Transverse colon (tissue), 4 donors: ENCODE measurements at places on chromosomes 5 and 9. TPM values are rescaled to one million over a fixed set of nuclear protein-coding genes. Genes with fewer than 3 reads are reported as not detected.
A peak's percentile ranks its signal among the peaks of the same experiment; 100 is the strongest.

- peak; percentile 28 for DNase-seq
Observed at GRCh38 chr9:89714321-89714720, 109.5 kb downstream of the GADD45G start.

Gene PCDHGA3
- 0.95 TPM for total RNA-seq

DNA sequence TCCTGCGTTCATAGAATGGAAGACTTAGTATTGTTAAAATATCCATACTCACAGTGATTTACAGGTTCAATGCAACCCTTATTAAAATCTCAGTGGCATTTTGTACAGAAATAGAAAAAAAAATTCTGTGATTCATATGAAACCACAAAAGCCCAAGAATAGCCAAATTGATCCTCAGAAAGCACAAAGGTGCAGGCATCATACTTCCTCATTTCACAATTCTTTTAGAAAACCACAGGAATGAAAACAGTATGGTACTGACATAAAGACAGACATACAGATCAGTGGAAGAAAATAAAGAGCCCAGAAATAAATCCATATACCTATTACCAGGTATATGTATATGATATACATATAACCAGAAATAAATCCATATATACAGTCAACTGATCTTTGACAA lies 86.8 kb upstream of the MEGF10 start:
- DNase-seq = no peak

DNA sequence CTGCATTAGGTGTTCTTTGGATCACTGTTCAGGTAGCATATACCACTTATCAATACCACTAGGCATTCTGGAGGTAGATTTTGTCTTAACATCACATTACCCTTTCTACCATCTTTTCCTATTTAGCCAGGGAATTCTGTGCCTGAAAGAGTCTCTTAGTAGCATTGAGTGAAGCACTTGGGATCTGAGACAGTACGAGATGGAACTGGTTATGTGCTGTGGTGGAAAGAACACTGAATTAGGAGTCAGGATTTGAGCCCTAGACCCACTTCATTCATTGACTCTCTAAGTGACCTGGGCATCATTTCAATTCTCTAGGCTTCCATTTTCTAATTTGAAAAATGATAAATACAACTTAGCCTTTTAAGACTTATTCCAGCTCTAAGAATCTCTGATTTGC lies 291.1 kb downstream of the DMAC1 start:
- no peak for DNase-seq

GRCh38 chr5:59704936-59705335 lies 188.6 kb downstream of the PDE4D start:
- no peak for DNase-seq

Gene OTP
- not detected for total RNA-seq

Gene SMC5
- 86.1 TPM for total RNA-seq

Gene SMIM33
- 0.55 TPM for total RNA-seq

GRCh38 chr5:71910741-71911140 lies 191.7 kb downstream of the CARTPT start:
- DNase-seq = no peak

DNA sequence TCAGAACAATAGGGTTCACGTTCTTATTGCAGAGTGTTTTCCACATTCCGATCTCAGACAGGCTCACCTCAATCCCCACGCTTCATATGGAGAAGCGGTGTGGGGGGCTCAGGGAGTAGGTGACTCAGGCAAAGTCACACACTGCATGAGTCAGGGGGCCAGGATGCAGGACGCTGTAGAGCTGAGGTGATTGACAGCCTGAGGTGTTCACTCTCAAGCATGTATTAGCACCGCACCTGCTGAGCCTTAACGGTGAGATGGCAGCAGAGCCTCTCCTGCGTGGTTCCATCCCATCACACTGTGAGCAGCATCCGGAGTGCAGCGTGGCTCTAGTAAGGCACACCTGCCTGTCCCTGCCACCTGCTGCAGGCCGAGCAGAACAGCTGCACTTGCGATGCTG lies 194.0 kb downstream of the IRX2 start:
- no peak for DNase-seq

Gene TAF11L10
- not detected for total RNA-seq

DNA sequence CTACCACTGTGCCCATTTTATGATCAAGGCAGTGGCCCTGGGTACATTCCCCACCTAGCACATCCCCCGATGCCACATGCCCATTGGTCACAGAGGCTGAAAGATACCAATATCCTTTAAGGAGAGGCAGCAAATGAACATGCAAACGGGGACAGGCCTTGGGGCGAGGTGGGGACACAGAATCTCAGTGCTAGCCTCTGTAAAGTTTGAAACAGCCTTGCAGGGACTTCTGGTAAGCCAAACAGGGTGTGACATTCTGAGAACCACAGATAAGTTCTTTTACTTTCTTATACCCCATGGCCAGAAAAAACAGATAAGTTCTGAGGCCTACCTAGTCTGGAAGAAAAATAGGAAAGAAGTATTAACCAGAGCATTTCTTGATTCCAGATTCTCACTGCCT lies 60.5 kb downstream of the ACER2 start:
- no peak for DNase-seq

DNA sequence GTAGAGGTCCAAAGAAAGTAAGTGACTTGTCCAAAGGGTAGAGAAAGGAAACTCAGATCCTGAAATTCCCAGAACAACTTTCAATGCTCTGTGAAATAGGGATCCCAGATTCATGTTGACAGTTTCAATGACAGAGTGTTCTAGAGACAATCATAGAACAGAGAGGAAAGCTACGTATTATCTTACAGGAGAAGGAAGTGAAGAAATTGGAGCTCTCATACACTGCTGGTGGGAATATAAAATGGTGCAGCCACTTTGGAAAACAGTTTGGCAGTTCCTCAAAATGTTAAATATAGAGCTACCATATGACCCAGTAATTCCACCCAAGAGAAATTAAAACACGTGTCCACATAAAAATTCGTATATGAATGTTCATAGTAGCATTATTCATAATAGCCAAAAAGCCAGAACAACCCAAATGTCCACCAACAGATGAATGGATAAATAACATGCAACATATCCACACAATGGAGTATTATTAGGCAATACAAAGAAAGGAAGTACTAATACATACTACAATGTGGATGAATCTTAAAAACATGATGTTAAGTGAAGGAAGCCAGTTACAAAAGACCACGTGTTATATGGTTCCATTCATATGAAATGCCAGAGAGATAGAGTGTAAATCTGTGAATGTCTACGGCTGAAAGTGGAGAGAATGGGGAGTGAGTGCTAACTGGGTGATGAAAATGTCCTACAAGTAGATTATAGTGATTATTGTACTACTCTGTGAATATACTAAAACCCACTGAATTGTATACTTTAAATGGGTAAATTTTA lies 197.1 kb downstream of the NTRK2 start:
- DNase-seq = no peak

GRCh38 chr5:55853818-55854217 lies 2.7 kb downstream of the IL31RA start:
- no peak for DNase-seq

- no peak for DNase-seq
Observed at GRCh38 chr5:109652096-109652495, 37.6 kb upstream of the MAN2A1 start.

Gene PPIC
- total RNA-seq = 21.3 TPM

DNA sequence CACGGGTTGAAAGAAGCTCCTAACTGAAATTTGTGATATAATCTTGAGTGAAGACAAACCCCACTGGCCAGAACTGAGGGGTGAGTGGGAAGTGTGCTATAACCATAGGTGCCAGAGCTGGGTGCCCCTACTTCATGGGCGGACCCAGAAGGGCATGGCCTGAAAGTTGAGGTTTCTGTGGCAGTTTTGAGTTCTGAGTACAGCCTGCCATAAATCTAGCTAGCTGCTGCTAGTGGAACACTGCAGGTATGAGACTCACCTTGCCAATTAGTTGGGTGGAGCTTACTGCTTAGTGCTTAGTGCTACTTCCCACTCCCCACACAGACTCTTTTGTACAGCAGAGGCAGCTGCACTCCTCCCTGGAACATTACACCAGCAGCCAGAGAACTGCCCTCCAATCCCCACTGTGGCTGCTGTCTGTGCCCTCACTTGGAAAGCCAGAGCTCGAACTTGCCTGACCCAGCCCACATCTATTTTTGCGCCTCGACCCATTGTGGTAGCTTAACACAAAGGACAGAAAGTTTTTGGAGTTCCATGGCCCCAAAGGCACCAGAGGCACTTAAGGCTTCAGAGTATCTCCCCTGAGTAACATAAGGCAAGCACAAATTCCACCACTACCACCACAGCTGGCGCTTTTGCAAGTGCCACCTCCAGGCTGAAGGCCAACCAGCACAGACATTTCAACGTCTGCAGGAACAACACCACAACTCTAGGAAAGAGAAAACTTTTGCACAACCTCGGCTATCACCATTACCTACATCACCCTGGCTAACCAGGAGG lies 27.1 kb upstream of the PTGER4 start:
- DNase-seq = peak; percentile 58
